NCI-H526 treated with DMSO at 0.1 percent for 48 hours (cell line): ENCODE measurements at places on chromosomes 1 and 21.

- DNase-seq: no peak
Measured at GRCh38 chr1:85611425-85611824, 30.9 kb downstream of the CCN1 start.

DNA sequence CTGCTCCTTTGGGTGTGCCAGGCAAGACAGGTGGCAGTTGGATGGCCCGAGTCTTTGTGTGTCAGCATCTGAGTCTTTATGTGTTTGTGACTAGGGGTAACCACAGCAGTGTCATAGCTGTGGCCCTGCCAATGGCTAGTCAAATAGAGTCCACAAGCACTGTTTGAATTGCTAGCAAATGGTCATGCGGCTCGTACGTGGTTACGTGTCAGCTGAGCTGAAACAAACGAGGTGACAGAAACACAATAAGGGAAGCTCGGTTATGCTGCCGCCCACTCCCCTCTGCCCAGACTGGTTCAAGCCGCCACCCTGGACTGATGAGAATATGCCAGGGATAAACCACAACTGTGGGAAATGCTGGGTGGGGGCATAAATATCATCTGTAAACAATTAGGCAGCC is 174.3 kb upstream of the LMO4 start:
- DNase-seq: peak; percentile 79

- no peak for DNase-seq
Measured at GRCh38 chr1:211490038-211490678, 1.8 kb downstream of the RD3 start.

- DNase-seq: no peak
Measured at GRCh38 chr1:28035420-28035819, 53.0 kb downstream of the EYA3 start.

GRCh38 chr1:15191770-15192169 is 38.2 kb downstream of the TMEM51 start:
- no peak for DNase-seq

DNA sequence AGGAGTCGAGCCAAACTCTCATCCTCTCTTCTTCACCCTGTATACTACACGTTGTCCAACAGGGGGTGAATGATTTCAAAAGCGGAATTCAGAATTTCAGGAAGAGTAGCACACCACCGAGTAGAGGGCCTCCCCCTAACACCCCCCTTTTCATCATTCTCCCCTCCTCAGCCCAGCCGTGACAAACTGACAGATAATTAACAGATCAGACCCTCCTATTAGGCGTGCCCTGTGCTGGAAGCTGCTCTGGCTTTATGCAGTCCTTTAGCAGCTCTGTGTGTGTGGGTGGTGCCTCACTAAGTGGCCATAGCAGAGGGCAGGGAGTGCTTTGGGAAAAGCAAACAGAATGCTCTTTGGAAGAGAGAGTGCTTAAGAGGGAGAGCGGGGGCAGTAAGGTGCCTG is 44.3 kb downstream of the PEX14 start:
- peak; percentile 8 for DNase-seq

GRCh38 chr1:36328713-36329112 is 5.3 kb upstream of the EVA1B start:
- no peak for DNase-seq

GRCh38 chr21:40331172-40331571 is 463.9 kb downstream of the PCP4 start:
- DNase-seq: no peak

- no peak for DNase-seq
Measured at GRCh38 chr1:107247679-107248078, 106.8 kb downstream of the NTNG1 start.

GRCh38 chr1:12185036-12185917 is 18.5 kb downstream of the TNFRSF1B start:
- DNase-seq: no peak

- no peak for DNase-seq
Measured at GRCh38 chr1:58748666-58749065, 35.2 kb downstream of the JUN start.
